ENCODE measurements at places on chromosomes 16 and 17.
A peak's percentile ranks its signal among the peaks of the same experiment; 100 is the strongest.

GRCh38 chr17:63766754-63767153 is 6.6 kb downstream of the CCDC47 start:
- no peak for DNase-seq

DNA sequence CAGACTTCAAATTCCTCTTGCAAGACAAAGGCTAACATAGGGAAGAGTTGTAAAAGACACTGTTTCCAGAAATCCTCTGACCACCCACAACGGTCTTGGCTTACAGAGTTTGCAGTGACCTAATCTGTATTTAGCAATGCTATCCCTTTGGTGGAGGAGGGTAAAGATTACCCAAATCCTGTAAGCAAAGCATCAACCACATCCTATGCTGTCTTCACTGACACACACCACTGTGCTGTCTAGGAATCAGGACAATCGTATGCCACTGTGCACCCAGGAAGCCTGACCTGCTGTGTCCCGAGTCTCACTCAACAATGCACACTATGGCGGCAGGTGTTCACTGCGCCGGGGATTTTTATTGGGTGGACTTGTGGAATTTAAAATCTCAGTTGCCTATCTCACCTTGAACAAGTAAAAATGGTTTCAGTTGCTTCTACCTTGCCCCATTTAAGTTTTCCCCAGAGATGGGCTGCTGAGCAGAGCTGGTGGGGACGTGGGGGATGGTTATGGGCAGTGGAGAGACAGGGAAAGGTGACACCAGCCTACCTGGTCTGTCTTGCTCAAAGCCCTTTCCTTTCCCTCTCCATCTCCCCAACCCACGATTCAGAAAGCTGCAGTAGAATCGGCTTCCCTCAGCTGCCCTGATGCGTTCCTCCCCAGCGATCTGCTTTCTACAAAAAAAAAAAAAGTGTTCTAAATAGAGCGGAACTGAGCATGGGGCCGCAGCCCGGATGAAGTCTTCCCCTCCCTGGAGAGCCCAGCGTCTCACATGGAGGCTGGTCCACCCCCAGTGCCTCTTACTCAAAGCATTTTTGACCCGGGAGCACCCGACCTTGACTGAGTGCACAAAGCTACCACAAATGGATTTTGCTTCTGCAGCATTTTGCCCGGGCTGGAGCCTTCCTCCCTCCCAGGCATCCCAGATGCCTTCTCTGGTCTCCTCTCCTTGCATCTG is 271.5 kb downstream of the SOX9 start:
- no peak for DNase-seq

- no peak for DNase-seq
Measured at GRCh38 chr16:54636221-54636793, 294.4 kb upstream of the IRX5 start.

DNA sequence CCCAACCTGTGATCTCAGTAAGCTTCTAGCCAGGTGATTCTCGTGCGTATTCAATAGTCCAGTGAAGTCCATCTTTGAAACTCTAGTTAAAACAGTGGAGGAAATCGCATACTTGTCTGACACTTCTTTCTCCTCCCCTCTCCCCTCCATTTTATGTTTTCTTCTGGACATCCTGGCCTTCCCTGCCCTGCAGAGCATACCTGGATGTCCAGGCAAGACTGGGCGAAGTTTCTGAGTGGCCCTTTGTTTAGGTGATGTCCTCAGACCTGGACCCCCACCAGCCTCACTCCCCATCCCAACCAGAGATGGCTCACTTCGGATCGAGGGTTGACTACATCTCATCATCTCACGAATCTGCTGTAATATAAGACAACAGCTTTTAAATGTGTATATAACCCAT is 65.7 kb downstream of the CCDC182 start:
- peak; percentile 34 for DNase-seq

DNA sequence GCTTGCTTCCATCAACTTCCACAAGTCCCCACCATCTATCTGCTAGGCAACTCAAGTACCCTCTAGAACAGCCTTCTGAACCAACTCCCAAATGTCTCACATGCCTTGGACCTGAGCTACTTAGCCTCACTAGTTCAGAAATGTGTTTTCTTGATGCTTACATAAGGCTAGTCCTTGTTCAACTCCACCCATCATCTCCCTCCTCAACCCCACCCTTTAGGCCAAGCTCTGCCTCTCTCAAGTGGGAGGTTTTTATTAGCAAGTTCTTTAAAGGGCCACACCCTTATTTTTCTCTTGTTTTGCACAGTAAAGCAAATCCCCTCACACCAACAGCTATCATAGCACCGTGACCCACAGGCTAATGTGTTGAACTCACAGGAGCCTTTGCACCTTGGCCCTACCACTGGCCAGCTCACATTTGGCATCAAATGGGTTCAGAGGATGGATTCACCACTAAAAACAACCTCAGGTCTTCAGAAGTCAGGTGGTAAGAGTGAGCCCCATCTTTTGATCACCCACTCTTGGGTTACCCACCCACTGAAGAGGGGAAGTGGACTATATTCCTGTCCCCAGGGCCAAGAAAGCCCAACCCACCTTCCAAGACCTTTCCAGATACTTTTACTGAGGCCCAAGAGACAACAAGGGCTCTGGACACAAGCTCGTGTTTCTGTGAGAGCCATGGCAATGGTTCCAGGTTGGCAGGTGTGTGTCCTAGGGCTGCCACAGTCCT is 12.2 kb downstream of the PIK3R5 start:
- DNase-seq, result no peak

DNA sequence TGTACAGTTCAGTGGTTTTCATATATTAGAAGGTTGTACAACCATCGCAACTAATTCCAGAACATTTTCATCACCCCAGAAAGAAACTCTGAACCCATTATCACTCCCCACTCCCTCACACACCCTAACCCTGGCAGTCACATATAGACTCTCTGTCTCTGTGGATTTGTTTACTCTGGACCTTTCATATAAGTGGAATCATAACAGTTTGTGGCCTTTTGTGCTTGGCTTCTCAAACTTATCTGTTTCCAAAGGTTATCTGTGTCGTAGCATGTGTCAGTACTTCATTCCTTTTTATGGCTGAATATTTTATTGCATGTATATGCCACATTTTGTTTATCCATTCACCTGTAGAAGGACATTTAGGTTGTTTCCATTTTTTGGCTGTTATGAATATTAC is 12.4 kb downstream of the TENT4B start:
- no peak for DNase-seq

DNA sequence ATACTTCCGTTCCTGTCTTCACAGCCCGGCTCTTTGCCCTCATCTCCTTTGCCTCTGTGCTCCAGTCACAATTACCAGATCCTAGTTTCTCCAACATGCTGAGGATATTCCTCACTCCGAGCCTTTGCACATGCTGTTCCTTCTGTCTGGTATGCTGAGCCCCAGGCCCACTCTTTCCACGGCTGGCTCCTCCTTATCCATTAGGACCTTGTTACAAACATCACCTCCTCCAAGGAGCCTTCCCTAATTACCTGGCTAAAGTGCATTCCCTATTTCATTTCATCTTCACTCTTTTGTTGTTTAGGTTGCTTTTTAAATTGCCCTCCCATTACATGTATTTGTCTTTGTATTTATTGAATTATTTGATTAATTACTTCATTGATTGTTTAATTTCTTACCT is 14.9 kb upstream of the ADGRG1 start:
- DNase-seq, result no peak

DNA sequence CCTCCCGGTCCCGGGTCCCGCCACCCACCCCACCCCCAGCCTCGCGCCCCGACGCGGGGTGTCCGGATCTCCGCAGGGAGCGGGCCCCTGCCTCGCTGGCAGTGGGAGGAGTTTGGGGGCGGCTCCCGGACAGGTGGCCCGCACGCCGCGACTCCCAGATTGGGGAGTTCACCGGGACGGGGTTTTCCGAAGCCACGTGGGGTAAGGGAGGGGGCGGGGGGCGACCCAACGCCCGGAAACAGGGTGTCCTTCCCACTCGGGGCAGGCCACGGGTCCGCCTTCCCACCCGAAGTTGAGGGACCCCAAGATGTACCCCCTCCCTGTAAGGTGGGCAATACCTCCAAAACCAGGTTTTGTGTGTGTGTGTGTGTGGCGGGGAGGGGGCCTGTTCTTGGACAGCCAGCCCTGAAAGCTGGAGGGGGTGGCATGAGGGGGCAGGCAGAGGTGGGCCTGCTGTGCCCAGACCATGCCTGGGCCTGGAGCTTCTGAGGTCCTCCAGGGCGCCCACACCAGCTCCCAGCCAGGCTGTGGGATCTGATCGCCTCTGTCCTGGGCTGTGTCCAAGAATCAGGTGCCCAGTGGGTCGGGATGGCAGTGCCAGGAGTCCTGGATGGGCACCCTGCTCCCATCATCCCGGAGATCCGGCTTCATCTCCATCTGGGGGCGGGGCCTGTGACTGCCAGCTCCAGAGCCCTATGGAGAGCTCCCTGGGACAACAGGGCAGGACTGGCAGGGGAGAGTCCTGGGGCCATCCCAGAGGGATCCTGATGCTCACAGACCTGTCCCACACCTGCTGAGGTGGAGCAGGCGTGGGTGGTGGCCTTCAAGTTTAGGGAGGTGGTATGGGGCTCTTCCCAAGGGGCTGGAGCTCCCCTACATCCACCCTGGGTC is 767 bp downstream of the SYNGR2 start:
- no peak for DNase-seq

- no peak for DNase-seq
Measured at GRCh38 chr17:61335105-61335844, 64.4 kb upstream of the TBX2 start.

DNA sequence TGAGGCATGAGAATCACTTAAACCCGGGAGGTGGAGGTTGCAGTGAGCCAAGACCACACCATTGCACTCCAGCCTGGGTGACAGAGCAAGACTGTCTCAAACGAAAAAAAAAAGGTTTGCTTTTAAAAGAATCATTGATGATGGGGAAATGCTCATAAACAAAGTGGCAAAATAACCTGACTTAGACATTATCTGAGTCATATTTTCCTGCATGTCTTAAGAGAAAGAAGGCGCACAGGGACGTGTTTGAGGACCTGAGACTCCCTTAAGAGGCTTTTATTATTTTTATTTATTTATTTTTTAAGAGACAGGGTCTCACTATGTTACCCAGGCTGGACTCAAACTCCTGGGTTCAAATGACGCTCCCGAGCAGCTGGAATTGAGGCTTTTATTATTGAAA is 5.7 kb upstream of the PRPSAP1 start:
- no peak for DNase-seq

GRCh38 chr16:30066761-30067583 is 1.4 kb downstream of the ALDOA start:
- no peak for DNase-seq

DNA sequence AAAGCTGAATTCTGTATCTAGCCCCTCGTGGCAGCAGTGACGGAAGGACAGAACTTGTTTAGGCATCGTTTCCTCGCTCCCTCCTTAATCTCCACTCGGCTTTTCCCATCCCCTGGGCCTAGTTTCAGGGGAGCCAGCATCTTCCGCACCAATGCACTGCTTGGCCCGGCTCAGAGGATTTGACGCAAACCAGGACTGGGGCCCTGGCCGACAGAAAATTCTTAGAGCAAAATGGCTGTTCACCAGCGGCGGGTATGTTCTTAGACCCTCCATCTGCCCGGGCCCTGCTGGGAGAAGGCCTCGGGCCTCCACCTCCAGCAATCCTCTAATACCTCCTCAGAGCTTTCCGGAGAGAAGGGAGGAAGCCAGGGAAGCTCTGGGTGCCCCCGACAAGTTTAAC is 54.6 kb downstream of the TBC1D16 start:
- no peak for DNase-seq

GRCh38 chr16:87363771-87364455 is 19.7 kb downstream of the FBXO31 start:
- DNase-seq, result no peak

DNA sequence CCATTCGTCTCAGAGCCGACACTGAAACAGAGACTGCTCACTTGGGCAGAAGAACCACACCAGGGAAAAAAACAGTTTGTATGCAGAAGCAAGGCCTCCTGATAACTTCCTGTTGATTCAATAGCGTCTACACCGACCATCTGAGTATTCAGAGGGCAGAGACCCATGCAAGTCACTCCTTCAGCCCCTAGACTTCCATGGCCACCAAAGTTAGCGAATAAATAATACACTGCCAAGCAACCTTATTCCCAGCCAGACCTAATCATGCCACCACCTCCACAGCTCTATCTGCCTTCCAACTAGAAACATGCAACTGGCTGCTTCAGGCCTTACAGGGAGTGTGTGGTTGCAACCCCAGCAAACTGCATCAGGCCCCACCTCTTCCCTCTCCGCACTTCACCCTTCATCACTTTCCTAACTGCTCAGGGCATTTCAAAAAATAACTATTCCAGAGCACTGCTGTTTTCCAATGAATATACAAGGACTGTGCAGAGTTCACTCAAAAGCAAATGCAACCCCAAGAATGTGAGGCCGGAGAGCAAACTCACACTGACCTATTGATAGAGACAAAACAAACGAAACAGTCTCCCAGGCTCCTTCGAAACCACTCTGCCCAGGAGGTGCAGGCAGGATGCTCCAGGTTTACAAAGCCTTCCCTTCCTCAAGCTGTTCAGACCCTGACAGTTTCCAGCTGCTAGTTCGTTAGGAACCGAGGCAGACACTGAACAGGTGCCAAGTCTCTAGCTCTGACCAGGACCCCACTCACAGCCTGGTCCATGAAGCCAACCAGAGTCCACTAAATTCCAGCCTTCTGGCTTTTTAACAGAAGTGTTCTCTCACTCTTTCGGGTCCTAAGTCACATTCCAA is 3.6 kb downstream of the USP7 start:
- DNase-seq, result no peak

DNA sequence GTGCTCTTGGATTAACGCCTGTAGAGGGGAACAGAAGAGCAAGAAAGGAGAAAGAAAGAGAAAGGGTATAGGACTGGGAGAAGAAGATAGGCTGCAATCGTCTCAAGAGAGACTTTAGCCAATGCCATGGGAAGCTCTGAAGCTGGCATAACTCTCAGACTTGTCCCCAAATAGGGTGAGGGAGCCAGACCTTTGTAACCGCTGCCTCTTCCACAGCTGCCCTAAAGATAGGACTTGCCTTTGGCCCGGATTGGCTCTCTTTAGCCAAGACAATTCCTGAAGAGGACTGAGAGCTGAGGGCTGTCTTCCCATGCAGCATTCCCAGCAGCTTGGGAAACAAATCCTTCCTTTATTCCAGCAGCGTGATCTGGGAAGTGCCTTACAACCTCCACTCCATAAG is 20.8 kb upstream of the MMD start:
- DNase-seq, result no peak

GRCh38 chr16:83549316-83550182 is 258.2 kb upstream of the HSBP1 start:
- no peak for DNase-seq

GRCh38 chr16:67562918-67563707 is 787 bp downstream of the CTCF start:
- DNase-seq, result peak; percentile 84

DNA sequence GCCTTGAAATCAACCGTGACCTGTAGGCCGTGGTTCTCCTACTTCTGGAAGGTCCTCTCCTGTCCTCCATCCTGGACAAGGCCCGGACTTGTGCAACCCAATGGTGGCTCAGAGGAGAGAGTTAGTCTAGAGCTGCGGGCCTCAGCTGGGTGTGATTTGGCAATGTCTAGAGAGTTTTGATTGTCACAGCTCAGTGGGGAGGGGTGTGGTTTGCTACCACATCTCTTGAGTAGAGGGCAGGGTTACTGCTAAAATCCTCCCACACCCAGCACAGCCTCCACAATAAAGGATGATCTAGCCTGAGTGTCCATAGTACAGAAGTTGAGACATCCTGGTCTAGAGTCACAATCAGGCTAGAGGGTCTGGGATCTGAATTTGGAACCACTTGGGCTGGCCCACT is 40.3 kb downstream of the MYH13 start:
- DNase-seq, result no peak
